ENCODE measurements at places on chromosomes 12 and 14.

DNA sequence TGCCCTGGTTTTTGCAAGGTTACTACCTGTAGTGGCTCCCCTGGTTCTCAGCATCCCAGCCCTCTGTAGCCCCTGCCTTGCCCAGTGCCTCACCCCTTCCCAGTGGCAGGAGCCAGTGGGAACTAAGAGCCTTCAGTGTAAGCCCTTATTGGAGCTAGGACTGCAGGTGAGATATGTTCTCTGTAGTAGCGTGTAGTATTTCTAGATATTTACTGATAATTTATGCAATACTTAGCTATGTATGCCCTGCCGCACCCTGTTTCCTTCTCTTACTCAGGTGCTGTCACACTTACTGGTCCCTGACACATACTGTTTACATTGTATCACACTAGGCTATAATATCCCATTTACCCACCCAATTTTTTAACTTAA, 3.6 kb downstream of the BMAL2 start:
- no peak for DNase-seq

- DNase-seq = no peak
Observed at GRCh38 chr14:79911744-79912143, 299.6 kb downstream of the DIO2 start.

GRCh38 chr14:99260587-99261551, 11.1 kb downstream of the BCL11B start:
- no peak for DNase-seq

DNA sequence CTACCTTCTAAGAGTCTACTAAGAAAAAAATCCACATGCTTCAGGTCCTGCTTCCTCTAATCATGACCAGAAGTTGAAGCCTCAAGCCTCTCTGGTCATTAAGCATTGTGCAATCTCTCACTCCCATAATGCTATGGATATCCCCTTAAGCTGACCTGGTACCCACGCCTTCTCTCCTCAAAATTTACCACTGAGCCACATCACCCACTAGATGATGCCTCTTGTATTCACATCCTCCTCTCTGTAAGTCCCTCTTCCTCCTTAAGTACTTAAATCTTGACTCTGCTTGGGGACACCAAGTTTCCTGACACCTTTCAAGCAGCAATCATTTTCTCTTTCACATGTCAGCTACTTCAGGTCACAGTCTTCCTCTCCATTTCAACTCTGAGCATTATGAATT, 9.8 kb downstream of the GALNT4 start:
- no peak for DNase-seq

DNA sequence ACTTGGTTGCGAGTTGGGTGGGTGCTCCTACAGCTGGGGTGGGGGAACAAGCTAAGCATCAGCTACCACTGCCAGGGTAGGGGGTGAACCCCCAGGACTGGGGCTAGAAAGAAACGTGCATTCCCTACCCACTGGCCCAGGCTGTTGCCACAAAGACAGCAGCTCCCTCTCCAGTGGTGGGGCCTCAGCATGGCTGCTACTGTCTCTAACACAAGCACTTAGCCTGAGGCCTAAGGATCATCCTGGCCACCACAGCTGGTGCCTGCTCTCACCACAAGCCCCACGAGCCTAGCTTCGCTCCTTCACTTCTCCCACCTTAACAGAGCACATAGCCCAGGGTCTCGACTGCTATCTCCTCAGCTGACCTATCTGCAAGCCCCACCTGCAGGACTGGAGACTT, 18.9 kb downstream of the SLC25A21 start:
- DNase-seq = no peak

- no peak for DNase-seq
Observed at GRCh38 chr12:27236498-27236897, 7.6 kb upstream of the STK38L start.

DNA sequence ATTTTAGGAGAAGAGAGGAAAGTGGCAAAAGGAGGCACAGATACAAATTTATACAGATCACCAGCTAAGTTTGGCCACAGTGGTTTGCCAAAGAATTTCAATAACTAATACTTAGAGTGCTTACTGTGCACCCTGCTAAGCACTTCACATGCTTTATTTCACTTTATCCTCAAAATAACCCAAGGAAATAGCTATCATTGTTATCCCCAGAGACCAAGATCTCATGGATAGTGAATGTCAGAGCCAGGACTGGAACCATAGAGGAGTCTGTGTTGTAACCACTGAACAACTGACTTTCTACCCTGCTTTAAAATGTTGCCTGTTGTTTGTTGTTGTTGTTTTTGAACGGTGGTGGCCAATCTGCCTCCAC, 1.3 kb upstream of the TCP11L2 start:
- DNase-seq = no peak

DNA sequence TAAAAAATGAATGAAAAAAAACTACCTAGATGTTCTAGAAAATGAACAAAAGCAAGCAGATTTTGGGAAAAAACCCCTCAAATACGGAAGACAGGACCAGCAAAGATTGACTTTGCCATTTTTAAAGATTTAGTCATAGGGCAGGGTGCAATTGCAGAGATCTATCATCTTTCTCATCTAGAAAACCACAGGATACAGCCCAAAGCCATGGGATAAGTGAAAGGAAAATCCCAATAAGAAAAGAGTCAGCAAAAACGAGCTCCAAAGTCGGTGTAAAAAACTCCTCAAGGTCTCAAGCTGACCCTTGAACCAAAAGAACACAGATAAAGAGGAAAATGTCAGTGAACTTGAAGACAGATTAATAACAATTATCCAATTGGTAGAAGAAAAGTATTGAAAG, 28.0 kb downstream of the CEP290 start:
- no peak for DNase-seq

DNA sequence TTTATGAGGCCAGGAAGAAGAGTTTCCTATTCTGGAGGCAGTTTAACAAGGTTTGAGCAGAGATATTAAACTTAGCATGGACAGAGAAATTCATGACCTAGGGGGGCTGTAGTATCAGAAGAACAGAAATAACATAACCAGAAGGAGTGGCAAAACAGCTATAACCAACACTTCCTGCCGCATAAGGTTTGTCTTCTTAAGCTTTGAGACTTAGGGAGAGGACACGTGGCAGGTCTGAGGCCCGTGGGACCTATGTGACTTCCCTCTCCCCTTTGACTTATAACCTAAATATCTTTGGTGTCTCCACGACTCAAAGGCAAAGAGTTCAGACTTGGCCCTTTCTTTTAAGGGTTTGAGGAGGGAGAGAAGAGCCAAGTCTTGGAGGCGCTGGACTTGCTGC, 119.1 kb upstream of the PZP start:
- DNase-seq = no peak

- DNase-seq = no peak
Observed at GRCh38 chr14:56115334-56115870, 2.8 kb upstream of the PELI2 start.

DNA sequence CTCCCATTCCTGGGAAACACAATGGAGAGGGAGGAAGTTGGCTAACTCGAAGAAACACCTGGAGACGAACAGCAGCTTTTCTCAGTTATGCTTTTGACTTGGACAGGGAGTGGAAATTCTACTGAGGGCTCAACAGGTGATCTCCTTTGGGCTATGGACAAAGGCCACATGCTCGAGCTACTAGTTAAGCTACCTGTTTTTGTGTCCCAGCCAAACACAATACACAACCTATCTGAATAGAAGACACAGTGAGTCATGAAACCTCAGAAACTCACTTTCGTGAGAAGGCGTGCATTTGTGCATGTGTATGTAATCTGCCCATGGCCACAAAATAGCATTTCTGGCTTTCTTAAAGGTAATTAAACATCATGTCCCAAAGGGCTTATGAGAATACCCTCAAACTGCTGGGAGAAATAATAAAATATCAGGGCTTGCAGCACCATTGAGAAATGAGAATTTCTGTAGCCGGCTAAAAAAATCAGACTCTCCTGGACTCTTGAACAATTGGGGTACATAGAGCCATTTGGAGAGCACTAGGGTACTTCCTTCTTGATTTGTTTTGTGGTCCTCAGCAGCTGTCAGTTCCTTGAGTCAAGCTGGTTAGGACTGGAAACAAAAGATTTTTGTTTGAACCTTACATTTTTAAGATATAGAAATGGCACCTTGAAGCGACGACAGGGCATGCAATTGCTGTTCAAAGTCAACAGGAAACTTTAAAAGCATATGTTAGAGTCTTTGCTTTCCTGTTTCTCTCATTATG, 85.5 kb upstream of the PTHLH start:
- no peak for DNase-seq

- no peak for DNase-seq
Observed at GRCh38 chr12:31228811-31229792, 96.8 kb downstream of the SINHCAF start.

GRCh38 chr12:24948757-24949722, at the start of gene BCAT1:
Gene BCAT1 (minus strand): TSS chr12:24949101. CDS start chr12:24948932, 169 bp downstream.
- DNase-seq = peak; percentile 68

- DNase-seq = no peak
Observed at GRCh38 chr12:50111395-50111692, 692 bp upstream of the COX14 start.

GRCh38 chr14:92404018-92404417, 81.1 kb downstream of the SLC24A4 start:
- DNase-seq = no peak

DNA sequence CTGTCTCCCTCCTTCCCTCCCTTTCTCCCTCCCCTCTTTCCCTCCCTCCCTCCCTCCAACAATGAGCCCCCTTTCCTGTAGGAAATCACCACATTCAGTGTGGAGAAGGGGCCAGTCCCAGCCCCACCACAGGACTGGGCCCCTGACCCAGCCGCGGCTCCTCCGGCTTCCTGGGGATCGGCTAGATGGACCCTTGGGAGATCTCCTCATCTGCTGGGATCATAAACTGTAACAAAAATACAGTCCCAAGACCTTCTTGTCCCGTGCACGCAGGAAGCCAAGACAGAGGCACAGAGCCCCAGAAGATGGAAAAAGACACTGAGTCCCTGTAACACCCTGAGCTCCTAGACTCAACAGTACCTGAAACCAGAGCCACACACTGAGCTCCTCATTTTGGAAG, 23.9 kb downstream of the DIO3 start:
- no peak for DNase-seq

DNA sequence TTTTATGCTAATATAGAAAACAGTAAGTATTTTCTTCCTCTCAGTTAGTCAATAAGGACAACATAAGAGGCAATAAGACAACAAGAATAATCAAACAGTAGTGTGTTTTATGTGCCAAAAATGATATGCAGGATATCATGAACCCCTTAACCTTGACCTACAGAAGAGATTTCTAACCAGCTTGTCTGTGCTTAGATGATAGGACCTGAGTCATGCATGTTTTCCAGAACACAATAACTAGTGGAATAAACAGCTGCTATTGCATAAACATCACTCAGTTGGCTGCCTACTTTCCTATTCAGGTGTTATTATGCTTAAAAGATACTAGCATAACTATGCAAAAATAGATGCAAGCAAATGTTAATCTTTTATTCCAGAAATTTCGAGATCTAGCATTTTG, 282.5 kb downstream of the PRKD1 start:
- DNase-seq = no peak

DNA sequence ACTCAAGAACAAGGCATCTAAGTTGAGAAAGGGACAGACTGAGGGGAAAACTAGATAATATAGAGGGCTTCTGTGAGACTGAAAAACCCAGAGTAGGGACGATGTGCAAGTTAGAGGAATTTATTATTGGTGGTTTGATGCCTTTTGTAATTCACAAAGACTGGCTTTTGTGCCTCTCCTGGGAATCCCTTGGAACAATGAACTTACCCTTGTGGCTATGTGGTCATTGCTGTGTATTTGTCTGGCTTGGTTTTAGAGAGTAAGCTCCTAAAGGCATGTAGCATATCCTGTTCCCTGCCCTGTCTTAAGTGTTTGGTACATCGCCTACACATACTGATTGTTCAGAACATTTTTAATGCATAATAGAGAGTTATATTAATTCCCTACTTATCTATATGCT, 26.6 kb downstream of the DCN start:
- DNase-seq = no peak
